A549 treated with ZK216348 at 1 μM for 4 hours (cell line): ENCODE measurements at places on chromosomes 5 and 9. TPM values are rescaled to one million over a fixed set of nuclear protein-coding genes. Genes with fewer than 3 reads are reported as not detected.

PTGR1 gene
- total RNA-seq, result 318 to 392 TPM (median 362 TPM) in 5 replicates

MLANA gene
- not detected in 5 replicates for total RNA-seq

ARHGAP26 gene
- total RNA-seq, result 6.1 to 11.3 TPM (median 7.6 TPM) in 5 replicates

MARCHF6 gene
- 42.8 to 84.2 TPM (median 71.6 TPM) in 5 replicates for total RNA-seq

PCDHGB6 gene
- 0.07 to 0.12 TPM (median 0.08 TPM) in 4 of 5 replicates, not detected in the other for total RNA-seq

GFPT2 gene
- total RNA-seq, result 41.3 to 62.8 TPM (median 57.6 TPM) in 5 replicates

CPEB4 gene
- total RNA-seq, result 13.2 to 24.8 TPM (median 16.9 TPM) in 5 replicates

SLC25A2 gene
- total RNA-seq, result not detected in 5 replicates
